Left ventricle myocardium superior (tissue), 1 donor: ENCODE measurements at places on chromosomes 2 and 18. TPM values are rescaled to one million over a fixed set of nuclear protein-coding genes. Genes with fewer than 3 reads are reported as not detected.

Gene APCDD1
- total RNA-seq: 24.9 TPM

Gene ALKAL2
- total RNA-seq: 1.3 TPM

Gene UGT1A6
- not detected for total RNA-seq

Gene FBXO15
- not detected for total RNA-seq

Gene CDH20
- not detected for total RNA-seq

Gene REG1B
- total RNA-seq: not detected

Gene OSBPL6
- 4.6 TPM for total RNA-seq

Gene SERPINB11
- total RNA-seq: not detected

Gene LRRTM1
- 0.40 TPM for total RNA-seq

GRCh38 chr18:36284671-36285295 is 12.7 kb upstream of the FHOD3 start:
- DNase-seq: no peak

DNA sequence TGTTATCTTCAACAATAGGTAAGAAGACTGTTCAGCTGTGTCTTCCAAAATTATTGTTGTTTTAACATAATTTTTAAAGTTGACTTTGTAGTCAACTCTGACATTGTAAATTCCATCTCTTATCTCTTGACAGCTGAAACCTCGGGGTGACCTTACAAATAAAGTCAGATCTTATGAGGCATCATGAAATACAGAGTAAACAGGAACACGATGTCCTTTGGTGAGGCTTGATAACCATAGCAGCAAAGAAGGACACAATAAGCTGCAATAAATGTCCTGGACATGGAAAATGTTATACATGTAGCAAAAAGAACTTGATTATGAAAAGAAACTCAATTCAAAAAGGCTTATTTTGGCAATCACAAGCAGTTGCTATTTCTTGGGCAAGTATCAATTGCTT is 618.9 kb upstream of the SLC39A10 start:
- DNase-seq: no peak

DNA sequence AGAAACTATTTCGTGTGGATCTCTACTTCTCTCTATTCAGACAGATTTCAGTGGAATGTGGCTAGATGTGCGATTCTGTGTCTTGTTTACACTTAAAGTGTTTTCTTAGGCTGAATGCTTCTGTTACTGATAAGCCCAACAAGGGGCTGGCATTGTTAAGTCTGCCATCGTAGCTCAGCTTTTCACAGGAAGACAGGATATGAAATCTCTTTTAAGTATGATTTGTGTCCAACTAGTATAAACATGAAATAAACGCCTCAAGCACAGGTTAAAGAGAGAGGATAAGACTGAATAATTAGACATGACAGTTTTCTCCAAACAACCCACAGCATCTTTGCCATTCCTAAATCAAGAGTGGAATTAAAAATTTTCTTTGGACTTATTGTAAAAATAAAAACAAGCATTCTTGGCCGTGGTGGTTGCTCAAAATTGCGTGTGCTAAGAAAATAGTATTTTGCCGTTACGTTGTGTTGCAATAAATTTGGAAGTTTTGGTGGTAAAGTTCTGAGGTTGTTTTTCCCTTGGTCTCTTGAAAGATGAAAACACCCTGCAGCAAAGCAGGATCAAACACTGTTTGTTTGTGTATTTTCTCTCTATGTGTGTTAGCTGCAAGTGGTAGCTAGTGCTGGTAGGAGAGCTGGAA is 1.0 kb downstream of the VIT start:
- no peak for DNase-seq

DNA sequence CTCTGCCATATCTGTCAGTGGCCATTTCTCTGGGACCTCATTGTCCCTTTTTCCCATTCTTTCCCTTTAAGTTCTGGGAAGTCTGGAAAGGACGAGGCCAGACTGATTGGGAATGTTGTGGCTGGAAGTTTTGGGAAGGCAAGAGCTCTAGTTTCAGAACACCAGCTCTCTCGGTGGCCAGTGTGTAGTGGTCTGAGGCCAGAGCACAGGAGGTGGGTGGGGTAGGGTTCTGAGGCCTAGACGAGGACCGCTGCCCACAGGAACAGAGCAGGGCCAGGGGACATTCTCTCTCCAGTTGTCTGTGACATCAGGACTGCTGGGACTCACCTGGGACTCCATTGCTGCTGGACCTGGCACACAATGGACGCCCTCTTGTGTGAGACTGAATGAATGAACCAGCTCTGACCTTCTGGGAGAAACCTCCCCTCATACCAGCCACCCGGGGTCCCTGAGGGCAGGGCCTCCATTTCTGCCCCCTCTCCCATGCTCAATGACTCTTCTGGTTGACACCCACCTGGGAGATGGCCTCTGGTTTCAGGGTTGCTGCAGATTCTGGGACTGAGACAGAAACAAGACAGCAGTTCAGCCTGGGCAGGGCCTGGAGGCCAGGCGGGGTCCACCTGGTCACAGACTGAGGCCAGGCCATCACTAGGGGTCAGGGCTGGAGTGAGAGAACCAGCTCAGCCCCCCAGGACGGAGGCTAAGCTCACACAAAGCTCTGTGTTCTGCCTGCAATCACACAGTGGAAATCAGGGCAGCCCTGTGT is 8.4 kb upstream of the NPPC start:
- DNase-seq: no peak

DNA sequence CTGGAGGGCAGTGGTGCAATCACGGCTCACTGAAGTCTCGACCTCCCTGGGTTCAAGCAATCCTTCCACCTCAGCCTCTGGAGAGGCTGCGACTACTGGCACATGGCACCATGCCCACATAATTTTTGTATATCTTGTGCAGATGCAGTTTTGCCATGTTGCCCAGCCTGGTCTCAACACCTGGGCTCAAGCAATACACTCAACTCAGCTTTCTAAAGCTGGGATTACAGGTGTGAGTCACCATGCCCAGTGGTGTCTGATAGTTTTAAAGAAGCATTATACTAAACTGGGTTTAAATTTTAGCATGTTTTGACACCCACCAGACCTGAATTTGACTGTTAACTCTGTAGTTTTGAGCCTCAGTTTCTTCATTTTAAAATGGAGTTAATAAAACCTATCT is 109.4 kb upstream of the SLC38A11 start:
- no peak for DNase-seq

GRCh38 chr2:180872255-180872654 is 108.2 kb upstream of the UBE2E3 start:
- no peak for DNase-seq

GRCh38 chr2:234414596-234414995 is 82.3 kb downstream of the ARL4C start:
- DNase-seq: no peak

GRCh38 chr18:62814132-62814759 is 98.9 kb downstream of the PHLPP1 start:
- no peak for DNase-seq

DNA sequence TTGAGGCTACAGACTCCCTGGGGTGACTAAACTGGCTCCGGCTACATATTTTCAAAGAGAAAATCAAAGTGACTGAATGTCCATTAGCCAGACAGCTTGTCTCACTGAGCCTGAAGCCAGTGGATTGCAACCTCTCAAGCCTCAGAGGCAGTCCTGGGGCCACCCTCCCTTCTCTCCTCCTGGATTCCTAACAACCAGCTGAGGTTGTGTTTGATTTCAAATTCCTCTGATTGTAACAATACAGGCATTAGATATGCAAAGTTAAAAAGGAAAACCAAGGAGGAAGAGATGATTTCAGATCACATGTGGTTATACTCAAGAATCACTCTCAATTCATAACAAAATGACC is 101.0 kb upstream of the LMAN1 start:
- no peak for DNase-seq

GRCh38 chr18:68394705-68395104 is 320.2 kb downstream of the TMX3 start:
- no peak for DNase-seq

GRCh38 chr2:168392024-168392423 is 64.0 kb upstream of the CERS6 start:
- DNase-seq: no peak

- no peak for DNase-seq
Measured at GRCh38 chr2:196977507-196977906, 51.0 kb upstream of the PGAP1 start.

- peak; percentile 50 for DNase-seq
Measured at GRCh38 chr2:46848447-46848846, 67.2 kb downstream of the MCFD2 start.

- DNase-seq: no peak
Measured at GRCh38 chr18:2522112-2522511, 49.2 kb downstream of the METTL4 start.

DNA sequence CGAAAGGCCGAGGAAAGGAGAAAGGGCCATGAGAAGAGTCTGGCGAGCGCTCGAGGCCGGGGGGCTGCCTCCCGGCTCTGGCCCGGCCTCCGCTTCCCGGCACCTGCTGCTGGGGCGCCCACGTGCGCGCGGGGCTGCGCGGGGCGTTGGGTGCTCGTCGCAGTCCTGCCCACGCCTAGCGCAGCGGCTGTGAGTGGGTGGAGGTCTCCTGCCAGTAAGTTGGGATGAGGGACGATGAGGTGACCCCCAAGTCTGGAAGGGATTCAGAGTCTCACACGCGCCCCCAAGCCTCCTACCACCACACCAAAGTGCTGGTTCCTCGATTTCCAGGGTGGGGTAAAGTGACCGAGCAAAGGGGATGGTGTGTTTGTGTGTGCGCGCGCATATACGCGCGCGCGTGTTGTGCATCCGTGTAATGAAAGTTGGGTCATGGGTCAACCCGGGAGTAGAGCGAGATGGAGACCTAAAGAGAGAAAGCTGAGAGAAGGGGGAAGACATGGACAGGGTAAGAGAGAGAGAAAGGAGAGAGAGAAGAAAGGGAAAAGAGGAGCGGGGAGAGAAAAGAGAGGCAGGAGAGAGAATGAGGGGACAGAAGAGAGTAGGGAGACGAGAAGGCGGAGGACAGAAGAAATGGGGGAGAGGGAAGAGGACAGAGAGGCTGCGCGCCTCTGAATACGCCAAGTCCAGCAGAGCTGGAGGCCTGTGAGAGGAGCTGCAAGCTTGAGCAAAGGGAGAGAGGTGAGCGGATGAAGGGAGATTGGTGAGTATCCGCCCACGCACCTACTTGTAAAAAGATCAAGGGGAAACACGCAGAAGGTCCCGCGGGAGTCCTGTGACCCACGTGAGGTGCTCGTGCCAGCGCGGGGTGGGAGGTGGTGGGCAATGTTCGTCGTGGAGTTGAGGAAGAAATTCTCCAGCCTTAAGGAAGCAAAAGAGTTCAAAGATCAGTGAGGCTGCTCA is 1.7 kb upstream of the NETO1 start:
- no peak for DNase-seq

- DNase-seq: no peak
Measured at GRCh38 chr2:65043001-65043400, 13.2 kb upstream of the CEP68 start.

- no peak for DNase-seq
Measured at GRCh38 chr2:148756292-148756975, 111.9 kb downstream of the EPC2 start.

DNA sequence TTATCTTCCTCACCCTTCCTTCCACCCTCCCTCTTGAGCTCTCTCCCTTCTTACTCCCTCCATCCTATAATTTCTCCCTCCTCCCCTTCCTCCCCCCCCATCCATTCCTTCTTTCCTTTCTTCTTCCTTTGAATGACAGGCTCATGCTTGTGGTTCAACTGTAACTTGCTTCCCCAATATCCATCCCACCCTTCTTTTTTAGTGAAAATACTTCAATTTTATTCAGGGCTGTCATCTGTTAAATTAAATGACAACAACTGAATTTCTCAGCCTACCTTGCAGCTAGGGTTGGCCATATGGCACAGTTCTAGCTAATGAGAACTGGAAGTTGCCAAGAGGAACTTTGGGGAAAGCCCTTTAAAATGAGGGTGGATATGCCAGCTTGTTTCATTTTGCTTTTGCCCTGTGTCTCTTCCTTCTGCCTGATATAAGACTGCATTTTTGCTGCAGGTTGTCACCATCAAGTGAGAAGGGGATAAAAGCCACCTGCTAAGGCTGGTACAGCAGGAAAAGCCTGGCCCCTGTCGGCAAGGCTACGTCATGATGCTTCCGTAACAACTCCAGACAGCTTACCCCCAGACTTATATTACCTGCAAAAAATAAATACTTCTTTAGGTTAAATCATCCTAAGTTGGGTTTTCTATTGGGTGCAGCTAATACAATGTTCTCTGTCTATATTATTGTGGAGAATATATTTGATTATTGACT is 121.8 kb downstream of the NXPH2 start:
- DNase-seq: no peak

DNA sequence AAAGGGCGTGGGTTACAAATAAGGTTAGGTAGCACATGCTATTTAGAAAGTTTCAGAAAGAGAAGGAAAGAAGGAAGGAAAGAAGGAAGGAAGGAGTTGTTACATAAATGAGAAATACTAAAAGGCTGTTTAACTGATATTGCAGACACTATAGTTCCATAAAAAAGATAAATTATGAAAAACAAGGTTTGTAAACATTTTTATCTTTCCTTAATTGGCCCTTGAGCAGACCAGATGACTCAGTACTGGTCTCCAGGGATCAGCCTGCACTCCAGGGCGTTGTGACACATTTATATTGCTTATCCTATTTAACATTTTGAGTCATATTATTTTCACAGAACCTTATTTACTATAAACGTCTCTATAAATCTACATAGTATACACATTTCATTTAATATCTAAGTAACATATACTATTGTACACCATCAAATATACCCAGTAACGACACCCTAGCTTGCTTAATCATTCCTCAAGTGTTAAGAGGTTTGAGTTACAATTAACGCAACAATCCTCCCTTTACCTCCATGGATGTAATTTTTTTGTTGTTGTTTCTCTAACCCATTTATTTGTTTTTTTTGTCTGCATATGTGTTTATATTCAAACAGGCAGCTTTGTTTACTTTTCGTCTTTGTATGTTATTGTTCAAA is 2.8 kb upstream of the RAB31 start:
- no peak for DNase-seq

GRCh38 chr2:206163251-206163880 is 3.7 kb downstream of the EEF1B2 start:
- no peak for DNase-seq

GRCh38 chr2:65055422-65056214 is 598 bp upstream of the CEP68 start:
- DNase-seq: no peak

DNA sequence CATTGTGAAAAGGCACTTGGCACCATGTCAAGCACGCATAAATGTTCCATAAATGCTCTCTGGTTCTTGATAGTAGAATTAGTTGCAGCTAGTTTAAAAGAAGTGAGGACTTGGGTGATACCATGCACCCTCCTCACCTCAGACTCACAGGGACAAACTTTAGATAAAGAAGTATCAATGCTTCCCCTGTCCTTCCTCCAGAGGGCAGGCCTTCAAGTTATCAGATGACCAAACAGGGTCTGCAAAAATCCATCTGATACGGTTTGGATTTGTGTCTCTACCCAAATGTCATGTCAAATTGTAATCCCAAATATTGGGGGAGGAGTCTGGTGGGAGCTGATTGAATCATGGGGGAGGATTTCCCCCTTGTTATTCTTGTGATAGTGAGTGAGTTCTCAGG is 54.1 kb downstream of the C1QL2 start:
- no peak for DNase-seq

DNA sequence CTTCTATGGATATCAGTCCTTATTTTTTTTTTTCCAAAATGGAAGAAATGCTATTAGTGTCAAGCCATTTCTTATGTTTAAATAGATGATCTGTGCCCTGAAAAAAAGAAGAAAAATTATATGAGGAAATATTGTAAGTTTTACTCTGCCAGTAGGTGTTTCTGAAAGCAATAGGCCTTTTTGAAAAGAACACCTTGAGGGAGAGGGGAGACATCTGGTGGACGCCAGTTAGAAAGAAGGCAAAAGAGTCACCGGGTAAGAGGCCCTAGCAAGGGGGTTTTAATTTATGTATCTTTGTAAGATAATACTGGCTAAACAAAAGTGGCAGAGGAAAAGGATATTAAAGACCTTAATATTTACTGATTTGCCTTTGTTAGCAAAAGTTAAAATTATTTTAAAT is 56.1 kb downstream of the DYNAP start:
- no peak for DNase-seq
